ENCODE measurements at places on chromosomes 2 and 18. TPM values are rescaled to one million over a fixed set of nuclear protein-coding genes. Genes with fewer than 3 reads are reported as not detected.

DNA sequence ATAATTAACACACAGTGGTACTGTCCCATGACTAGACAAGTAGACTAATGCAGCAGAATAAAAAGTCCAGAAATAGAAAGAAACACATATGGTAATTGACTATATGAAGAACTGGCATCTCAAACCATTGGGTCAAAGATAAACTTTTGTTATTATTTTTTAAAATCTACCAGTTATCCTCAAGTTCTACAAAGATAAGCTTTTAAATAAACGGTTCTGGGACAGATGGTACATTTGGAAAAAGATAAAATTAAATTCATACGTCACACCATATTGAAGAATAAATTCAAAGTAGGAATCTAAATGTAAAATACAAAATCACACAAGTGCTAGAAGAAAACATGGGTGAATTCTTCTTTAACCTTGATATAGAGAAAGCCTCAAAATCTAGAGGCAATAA lies 37.6 kb upstream of the PLEKHM3 start:
- no peak for DNase-seq

DNA sequence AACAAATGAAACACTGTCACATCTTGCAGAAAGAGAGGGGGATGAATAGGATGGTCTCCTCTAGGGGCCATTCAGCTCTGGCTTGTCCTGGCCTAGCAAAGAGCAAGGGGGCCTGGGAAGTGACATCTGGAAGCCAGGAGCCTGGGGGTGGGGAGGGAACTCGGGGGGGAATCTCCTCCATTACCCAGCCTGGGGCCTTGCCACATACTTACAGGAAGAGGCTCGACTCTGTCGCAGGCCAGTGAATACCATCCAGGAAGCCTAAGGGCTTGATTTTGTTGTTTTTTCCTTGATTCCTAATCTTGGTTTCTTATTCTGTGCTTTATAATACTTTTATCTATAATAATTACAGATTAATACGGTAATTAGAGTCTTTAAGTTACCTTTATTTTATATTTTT lies 797.5 kb upstream of the ID2 start:
- no peak for DNase-seq

The SETBP1 gene
- 4.8 TPM for total RNA-seq

GRCh38 chr2:47269316-47270232 lies 114.5 kb upstream of the STPG4 start:
- no peak for DNase-seq

GRCh38 chr18:4017480-4017879 lies 437.6 kb downstream of the DLGAP1 start:
- peak; percentile 65 for DNase-seq

The RNF144A gene
- 9.8 TPM for total RNA-seq

The NCKAP1 gene
- 112 TPM for total RNA-seq
